Activated CD8-positive, alpha-beta memory T cell treated with anti-CD3 and anti-CD28 coated beads for 1 hour (primary cell): ENCODE measurements at places on chromosomes 3 and 15.

GRCh38 chr15:61158504-61159407, 70.3 kb downstream of the RORA start:
- no peak for DNase-seq

DNA sequence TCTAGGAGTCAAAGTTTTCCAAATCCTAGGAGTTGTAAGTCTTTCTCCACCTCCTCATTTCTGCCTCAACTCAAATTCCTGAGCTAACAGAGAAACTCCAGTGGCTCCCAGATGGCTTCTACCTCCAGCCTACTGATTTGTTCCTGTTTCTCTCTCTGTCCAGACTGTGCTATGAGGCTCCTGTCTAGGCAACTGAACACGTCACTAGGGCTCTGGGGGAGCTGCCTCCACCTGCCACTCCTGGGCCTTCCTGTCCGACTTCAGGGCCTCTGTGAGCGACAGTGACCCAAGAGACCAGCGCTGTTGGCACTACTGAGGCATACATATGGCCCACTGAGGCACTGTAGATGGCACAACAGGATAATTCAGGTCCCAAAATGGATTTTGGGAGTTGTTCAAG, 71.4 kb downstream of the EXOG start:
- no peak for DNase-seq

GRCh38 chr3:112482675-112483074, 16.6 kb downstream of the BTLA start:
- DNase-seq: no peak

GRCh38 chr3:95333826-95334225, 1271.0 kb downstream of the NSUN3 start:
- DNase-seq: no peak
